ENCODE measurements at places on chromosomes 6 and 20. TPM values are rescaled to one million over a fixed set of nuclear protein-coding genes. Genes with fewer than 3 reads are reported as not detected.

TREM2 gene
- total RNA-seq, result not detected

BHLHE23 gene
- not detected for total RNA-seq

FOXF2 gene
- total RNA-seq, result 0.10 TPM

TUBE1 gene
- total RNA-seq, result 16.0 TPM

Measured in vein endothelial cell (primary cell).